ENCODE measurements at places on chromosomes 4 and X.

DNA sequence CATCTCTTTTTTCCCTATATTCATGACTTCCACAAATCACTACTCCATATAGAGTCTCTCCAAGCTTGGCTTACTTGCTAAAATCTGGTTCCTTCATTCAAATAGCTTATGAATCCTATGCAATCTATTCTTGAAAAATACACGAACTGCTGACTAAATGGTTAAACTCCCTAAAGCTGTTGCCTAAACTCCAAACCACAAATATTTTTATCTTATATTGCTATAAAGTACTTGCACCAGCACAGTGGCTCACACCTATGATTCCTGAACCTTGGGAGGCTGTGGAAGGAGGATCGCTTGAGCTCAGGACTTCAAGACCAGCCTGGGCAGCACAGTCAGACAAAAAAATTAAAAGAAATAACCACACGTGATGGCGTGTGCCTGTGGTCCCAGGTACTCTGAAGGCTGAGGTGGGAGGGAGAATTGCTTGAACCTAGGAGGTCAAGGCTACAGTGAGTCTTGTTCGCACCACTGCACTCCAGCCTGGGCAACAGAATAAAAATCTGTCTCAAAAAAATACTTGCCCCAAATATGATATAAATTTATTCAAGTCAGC is 2.2 kb downstream of the FBXO8 start:
- DNase-seq = no peak

DNA sequence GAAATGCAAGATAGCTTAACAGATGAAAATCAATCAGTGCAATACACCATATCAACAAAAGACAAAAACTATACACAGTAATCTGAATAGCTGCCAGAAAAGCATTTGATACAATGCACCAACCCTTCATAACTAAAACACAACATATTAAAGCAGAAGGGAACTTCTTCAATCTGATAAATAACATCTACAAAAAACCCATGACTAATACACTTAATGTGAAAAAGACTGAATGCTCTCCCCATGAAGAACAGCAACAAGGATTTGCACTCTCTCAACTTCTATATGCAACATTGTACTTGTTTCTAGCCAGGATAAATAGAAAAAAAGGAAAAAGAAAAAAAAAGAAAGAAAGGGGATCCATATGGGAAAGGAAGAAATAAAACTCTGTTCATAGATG is 139.7 kb downstream of the RBM47 start:
- no peak for DNase-seq

GRCh38 chr4:181688432-181688831 is 554.8 kb upstream of the TENM3 start:
- DNase-seq = no peak

DNA sequence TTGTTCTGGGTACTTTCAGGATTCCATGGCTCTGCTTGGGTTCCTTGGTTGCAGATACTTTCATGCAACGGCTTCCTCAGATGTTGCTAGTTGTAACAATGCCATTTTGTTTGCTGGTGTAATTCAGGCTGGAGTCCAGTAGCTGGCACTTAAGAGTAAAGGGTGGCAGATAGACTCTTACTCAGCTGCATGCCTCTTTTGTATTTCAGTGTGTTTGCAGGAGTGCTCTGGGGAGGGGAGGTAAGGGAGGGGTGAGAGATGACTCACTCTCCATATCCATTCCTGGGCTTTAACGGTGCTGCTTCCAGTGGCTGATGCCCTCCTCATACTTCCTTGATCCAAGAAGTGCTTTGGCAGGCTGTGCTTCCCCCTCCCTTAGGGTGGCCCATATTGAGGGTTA is 155.2 kb downstream of the ZNF330 start:
- DNase-seq = no peak

DNA sequence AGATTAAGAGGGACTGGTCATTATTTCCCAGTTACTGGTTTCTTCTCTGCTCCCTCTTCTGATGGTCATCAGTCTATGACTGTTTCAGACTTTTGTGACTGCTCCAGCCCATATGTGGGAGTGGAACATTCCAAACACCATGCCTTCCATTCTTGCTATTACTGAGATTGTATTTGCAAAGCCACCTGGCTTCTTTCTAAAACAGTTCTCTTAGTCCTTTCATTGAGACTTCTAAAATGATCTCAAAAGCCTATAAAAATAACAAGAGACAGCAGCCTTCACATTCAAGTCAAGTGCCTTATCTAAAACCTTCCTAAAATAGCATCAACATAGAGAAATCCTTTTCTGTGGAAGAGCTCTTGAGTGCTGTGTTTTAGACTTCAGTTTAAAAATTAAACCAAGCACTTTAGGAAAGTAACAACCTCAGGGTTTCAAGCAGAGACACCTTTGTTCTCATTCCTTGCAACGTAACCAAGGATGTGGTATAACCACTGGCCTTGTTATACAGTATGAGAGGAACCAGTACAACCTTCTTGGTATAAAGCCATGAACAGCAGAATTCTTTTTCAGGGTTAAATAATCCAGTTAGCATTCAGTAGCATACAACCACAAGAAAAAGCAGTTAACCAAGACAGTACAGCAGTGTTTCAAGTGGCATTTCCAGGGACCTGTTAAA is 97.1 kb downstream of the NFKB1 start:
- DNase-seq = no peak

- DNase-seq = no peak
Observed at GRCh38 chr4:171932238-171932637, 119.0 kb downstream of the GALNTL6 start.

- no peak for DNase-seq
Observed at GRCh38 chr4:48205107-48205506, 64.5 kb downstream of the TEC start.

DNA sequence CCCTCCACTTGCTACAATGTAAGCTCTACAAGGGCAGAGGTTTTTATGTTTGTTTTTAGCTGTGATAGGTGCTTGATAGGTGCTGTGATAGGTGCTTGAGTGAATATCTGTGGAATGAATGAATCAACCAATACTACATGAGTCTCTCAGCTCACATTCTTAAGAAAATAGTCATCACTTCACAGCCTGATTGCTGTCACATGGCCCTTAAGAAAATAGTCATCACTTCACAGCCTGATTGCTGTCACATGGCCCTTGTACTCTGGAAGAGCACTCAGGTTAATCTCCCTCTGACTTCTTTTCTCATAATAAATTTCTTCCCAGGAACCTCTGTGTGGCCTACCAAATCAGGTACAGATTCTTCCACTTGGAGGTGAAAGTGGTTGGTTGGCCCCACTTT is 335.2 kb downstream of the TENM3 start:
- DNase-seq = no peak

GRCh38 chr4:146161243-146161642 is 14.3 kb upstream of the LSM6 start:
- DNase-seq = no peak

- DNase-seq = no peak
Observed at GRCh38 chr4:104420766-104421165, 73.9 kb downstream of the CXXC4 start.

Measured in bone marrow (tissue), 2 donors.